Ureter (tissue), 1 donor: ENCODE measurements at places on chromosomes 3 and 15. TPM values are rescaled to one million over a fixed set of nuclear protein-coding genes. Genes with fewer than 3 reads are reported as not detected.

FBN1 gene
- 37.1 TPM for total RNA-seq

FBXL22 gene
- 13.3 TPM for total RNA-seq

LRRC57 gene
- total RNA-seq = 23.5 TPM

PSTPIP1 gene
- total RNA-seq = 12.3 TPM

GALNT15 gene
- 15.5 TPM for total RNA-seq
